Stimulated activated CD4-positive, alpha-beta T cell treated with anti-CD3 and anti-CD28 coated beads, Interleukin-1b, Interleukin-23, amount 100 ng/mL, for 1 hour (primary cell): ENCODE measurements at places on chromosomes 12 and 14.

GRCh38 chr14:33790996-33791395, 159.9 kb downstream of the EGLN3 start:
- DNase-seq = no peak

GRCh38 chr12:21221778-21222177, 90.8 kb downstream of the SLCO1B1 start:
- no peak for DNase-seq

GRCh38 chr12:120381752-120382419, 12.9 kb upstream of the MSI1 start:
- no peak for DNase-seq

DNA sequence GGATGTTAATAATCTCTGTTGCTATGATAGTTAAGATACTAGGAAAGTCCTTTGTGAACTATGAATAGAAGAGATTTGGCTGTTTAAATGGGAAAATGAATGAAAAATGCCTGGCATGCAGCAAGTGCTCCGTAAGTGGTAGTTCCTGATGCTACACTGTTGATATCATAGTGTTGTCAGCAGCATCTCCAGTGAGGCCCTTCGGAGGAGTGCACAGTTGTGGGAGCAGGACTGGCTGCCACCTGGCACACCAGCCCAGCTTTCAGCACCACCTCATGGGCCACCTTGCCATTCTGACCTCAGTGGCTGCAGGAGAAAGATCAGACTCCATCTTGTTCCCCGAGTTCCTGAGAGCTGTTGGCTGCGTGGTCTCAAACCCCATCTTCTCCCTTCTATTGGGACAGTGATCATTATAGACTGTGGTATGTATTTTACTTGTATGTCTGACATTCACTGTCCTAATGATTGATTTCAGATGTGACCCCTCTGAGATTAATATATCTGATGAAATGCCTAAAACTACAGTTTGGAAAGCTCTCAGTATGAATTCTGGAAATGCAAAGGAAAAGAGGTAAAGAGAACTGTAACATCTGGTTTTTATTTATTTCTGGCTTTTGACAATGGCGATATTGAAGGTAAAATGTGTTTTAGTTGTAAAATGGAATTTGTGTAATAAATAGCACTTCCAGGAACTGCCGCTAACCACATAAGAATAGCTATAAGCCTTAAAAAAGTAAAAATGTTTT, 80.9 kb downstream of the SLC4A8 start:
- DNase-seq = no peak

DNA sequence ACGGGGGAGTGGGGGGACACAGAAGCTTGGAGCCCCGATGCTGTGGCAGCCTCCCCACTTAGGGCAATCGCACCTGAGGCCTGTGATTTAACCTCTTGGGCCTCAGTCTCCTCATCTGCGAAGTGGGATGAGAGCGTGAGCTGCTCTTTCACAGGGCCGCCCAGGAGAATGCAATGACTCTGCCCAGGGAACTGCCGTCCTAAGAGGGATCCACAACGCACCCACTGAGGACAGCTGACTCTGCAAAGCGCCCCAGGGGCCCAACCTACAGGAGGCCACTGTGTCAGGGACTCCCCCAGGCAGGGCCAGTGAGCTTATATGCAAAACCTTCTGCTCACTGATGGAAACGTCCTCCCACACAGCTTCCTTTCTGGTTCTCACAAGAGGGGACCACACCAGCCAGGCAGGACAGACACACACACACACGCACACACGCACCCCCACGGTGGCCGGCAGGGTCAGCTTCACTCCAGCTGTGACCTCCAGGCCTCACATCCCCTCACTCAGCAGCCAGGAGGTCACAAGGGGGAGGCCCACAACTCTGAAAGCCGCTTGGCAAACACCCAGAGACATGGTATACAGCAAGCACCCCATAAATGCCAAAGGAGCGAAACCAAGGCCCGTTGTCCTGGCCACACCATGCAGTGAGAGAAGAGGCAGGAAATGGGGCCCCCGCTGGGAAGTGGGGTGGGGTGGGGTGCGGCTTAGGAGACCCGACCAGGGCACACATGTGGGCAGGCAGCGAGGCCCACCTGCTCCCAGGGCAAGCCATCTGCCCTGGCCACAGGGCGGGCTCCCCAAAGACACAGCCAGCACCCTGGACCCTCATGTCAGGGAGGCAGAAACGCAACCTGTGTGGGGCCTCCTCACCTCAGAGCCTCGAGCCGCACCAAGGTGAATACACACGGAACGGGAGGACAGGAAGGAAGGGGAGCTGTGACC, 73.3 kb downstream of the NCOR2 start:
- DNase-seq = no peak

GRCh38 chr12:78457938-78458337, 406.6 kb upstream of the SYT1 start:
- no peak for DNase-seq
